ENCODE measurements at places on chromosomes 1 and 21.
A peak's percentile ranks its signal among the peaks of the same experiment; 100 is the strongest.

- no peak for DNase-seq
Measured at GRCh38 chr1:159076438-159077119, at the start of gene AIM2. AIM2 (minus strand) TSS chr1:159076766; CDS start chr1:159073499, 3,267 bp downstream.

DNA sequence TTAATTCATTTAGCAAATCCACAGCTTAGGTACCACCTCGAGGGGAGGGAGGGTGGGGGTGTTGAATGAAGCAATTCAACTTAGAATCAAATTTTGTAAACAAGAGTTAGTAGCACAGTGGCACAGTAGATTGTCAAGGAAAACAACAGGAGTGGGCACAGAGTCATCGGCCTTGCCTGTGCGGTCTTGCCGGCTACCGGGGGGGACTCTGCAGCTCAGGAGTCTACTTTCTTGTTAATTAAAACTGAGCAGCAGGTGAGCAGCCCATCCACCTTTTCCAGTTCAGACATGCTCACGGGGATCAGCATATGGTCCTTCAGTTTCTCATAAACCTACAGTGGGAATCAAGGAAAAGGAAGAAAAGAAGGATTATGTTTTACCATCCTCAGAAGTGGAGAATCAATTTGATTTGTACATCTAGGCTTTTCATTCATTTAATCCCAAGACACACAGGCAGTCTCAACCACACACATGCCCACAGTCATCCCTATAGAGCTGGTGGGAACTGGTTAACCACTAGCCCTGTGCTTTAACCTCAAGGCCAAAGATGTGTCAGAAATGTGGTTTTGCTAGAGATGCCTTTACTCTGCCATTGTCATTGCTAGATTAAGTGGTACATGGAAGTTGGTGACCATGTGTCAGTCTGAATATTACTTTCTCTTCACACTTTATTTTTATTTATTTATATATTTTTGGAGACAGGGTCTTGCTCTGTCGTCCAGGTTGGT lies 45.0 kb upstream of the BCL10 start:
- DNase-seq: no peak

DNA sequence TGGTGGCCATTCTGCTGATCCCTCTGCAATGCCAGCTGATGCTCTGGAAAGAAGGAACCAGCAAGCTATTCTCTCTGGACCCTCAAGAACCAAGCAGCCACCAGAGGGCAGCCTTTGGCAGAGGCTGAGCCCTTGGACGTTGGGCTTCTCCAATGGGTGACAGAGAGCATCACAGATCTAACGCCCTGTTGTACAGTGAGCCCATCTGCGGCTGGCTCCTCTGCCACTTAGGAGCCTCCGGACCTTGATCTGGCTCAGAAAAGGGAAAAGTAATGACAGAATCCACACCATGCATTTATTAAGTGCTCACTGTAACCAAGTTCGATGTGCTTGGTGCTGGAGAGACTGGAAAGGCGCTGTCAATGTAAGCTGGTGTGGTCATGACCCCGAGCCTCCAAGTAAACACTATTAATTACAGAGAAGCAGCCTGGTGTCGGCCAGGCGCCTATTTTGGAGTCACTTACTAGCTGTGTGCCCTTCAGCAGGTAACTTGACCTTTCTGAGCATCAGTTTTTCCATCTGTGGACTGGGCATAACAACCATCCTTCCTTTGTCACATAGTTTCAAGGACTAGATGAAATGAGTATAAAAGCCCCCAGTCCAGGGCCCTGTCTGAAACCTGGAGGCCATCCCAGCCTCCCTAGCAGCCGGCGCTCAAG lies 34.9 kb downstream of the ECE1 start:
- peak; percentile 90 for DNase-seq

DNA sequence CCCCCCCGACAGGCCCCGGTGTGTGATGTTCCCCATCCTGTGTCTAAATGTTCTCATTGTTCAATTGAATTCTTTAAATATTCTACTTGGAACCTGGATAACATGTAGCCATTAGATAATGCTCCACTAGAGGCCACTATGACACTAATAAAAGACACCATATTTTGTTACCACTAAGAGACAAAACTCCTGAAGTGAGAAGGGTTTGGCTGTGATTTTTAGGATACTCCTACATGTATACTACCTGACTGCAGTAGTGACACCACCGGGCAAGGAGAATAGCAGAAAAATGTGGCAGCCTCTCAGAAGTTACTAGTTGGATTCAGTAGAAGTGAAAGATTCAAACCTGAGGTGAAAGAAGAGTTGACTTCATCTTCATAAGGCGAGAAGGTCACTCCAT lies 36.0 kb downstream of the F5 start:
- no peak for DNase-seq

- no peak for DNase-seq
Measured at GRCh38 chr1:96834986-96835385, 113.4 kb downstream of the PTBP2 start.

- DNase-seq: no peak
Measured at GRCh38 chr1:198841477-198841876, 202.6 kb downstream of the PTPRC start.

- no peak for DNase-seq
Measured at GRCh38 chr1:232792949-232793348, 12.3 kb upstream of the MAP10 start.

DNA sequence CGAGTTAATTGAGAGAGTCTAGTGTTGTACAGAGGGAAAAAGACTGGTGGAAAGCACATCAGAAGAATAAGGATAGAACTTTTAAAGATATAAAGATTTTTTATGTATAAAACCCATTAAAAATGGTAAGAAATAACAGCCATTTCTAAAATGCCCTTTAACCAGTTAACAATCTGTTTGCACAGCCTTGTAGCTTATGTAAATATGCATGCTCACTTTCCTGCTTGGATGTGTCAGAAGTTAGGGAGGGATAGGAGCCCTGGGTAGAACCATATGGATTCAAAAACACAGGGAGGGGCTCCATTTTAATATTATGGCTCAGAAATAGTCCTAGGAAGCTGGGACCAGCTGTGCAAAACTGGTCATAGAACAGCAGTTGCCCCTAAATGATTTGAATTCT lies 4.5 kb upstream of the EDEM3 start:
- DNase-seq: no peak

GRCh38 chr1:246210756-246211155 lies 296.3 kb downstream of the SMYD3 start:
- DNase-seq: no peak

- DNase-seq: no peak
Measured at GRCh38 chr1:33231166-33231565, 25.1 kb upstream of the ZNF362 start.

Measured in liver (tissue), 10 donors.